ENCODE measurements at places on chromosomes 3 and 15. TPM values are rescaled to one million over a fixed set of nuclear protein-coding genes. Genes with fewer than 3 reads are reported as not detected.

GRCh38 chr15:62749036-62749815 lies 293.3 kb upstream of the TPM1 start:
- no peak for ATAC-seq

DNA sequence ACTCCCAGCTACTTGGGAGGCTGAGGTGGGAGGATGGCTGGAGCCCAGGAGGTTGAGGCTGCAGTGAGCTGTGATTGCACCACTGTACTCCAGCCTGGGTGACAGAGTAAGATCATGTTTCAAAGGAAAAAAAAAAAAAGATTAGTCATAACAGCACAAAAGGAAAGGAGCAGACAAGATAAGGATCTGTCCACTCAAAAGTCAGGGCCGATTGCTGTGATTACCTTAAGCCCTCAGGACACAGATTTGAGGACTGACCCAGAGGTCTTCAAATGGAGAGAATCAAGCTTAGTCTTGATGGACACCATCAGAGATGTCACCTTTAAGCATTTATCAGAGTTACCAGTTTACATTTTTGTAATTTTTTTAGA lies 23.9 kb upstream of the HEG1 start:
- no peak for ATAC-seq

The SERPINI2 gene
- 0.94 TPM for total RNA-seq

DNA sequence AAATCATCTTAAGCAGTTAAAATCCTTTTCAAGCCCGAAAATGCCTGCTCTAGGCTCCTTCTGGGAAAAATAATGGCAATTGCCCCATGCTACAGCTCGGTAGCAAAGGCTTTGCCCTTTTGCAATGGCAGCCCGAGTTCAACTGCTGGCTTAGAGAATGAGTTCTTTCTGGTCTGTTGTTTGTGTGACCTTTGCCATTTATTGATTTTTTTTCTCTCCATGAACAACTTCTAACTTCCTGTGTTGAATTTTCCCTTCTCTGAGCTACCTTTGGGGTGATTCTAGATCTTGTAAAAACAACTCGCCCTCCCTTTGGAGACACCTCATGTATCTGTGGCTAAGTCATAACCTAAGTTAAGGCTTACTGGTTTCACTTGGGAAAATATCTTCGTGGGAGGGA lies 139.3 kb downstream of the PLCH1 start:
- ATAC-seq: no peak

DNA sequence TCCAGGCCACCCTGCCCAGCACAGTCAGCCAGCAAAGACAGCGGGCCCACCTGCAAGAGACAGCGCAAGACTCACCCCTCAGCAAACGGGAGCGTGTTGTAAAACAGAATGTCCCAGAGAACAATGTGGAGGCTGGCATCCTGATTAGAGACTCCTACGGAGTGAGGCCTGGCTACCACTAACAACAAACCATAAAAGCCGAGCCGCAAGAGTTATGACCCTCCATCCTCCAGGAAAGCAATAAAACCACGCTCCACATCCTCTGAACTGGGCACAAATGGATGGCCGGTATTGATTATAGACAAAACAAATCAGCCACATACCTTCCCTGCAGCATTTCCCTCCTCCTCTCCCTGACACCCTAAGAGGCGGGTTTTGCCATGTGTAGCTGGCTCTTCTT lies 75.8 kb upstream of the LIPC start:
- ATAC-seq: no peak

DNA sequence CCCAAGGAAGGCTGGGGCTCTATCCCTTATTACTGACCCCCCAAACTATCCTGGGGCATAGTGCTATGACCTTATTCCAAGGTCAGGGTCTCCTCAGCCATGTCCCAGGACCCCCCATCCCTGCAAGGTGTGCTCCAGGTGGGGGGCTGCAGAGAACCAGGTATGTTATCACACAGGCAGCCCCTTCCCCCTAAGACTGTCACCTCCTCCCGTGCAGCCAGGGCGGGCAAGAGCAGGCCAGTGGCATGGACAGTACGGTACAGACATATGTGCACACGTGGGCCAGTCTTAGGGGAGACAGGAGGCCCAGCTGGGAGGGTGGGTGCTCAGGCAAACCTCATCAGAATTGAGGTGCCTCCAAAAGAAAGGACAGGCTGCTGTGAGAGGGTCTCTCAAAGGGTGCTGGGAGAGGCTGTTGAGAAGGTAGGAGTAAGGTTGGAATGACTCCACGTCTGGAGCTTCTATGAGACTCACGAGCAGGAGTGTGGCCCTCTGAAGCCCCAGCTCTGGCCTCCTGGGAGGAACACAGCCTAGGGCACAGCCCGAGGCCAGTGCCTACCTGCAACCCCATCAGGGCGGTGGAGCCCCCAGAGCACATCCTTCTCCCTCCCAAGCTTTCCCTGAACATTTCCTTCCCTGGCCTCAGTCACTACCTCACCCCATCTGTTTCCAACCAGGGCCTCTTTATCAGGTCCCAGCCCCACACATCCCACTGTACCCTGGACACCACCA lies 1.7 kb upstream of the COL7A1 start:
- ATAC-seq: no peak

- ATAC-seq: no peak
Measured at GRCh38 chr3:196662711-196663571, 23.4 kb downstream of the NRROS start.

DNA sequence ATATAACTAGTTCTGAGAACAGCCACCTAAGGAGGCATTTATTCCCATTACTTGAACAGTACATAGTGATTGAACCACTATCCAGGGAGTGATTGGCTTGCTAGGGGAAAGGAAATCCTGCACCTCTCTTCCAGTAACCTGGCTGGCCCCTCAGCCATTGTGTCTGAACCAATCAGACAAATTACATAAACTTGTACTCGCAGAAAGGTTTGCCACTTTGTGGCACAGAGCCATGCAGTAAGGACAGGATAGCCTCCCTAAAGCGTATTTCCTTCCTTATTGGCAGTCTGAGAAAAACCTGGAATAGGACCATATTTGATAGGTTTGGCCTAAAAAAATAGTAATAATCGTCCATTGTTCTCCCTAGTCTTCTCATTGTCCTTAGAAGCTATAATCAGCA lies 19.0 kb downstream of the CMSS1 start:
- ATAC-seq: no peak

GRCh38 chr15:84987949-84988624 lies 6.4 kb downstream of the PDE8A start:
- ATAC-seq: no peak

The GPR62 gene
- not detected for total RNA-seq

DNA sequence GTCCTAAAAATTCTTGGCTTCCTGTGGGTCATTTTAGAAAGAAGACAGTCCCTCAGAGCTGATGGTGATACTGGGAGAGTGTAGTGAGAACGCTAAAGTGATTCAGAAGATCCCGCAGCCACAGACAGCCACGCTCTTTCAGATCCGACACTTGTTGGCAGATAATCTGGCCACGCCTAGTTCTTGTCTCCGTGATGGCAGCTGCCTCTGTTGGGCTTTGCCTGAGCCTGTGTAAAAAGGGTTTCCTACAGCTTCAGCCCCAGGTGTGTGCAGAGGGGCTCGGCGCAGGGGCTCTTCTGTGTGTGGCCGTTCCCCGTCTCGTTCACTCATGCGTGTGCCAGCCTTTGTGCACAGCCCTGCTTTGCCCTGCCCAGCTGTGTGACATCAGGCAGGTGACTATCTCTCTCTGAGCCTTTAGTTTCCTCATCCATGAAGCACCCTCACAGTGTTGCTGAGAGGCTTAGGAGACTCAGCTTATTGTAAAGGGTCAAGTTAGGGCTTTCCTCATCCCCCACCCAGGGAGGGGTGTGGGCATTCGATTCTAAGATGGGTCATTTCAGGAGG lies 6.3 kb downstream of the IRAK2 start:
- no peak for ATAC-seq

The PP2D1 gene
- not detected for total RNA-seq

GRCh38 chr15:57703387-57703786 lies 3.1 kb upstream of the POLR2M start:
- ATAC-seq: no peak

- ATAC-seq: no peak
Measured at GRCh38 chr3:4759689-4760312, 219.4 kb upstream of the BHLHE40 start.

DNA sequence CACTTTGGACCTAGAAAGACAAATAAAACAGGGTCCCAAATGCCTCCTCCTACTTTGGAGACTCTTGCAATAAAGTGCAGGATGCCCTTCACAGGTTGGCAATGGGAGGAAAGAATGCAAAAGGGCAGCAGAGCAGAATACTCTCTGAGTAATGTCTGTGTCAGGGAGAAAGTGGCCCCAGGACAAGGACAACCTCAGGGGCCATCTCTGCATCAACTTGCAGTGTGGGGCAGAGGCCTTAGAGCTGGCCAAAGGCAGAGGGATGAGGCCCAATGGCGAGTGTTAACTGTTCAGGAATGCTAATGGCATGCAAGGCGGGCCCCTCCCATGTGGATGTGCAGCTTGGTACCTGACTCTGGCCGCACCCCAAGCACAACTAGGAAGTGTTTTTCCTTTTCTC lies 8.4 kb downstream of the UPK1B start:
- no peak for ATAC-seq

GRCh38 chr15:39934397-39935071 lies 619 bp downstream of the EIF2AK4 start:
- ATAC-seq: no peak

The TNNC1 gene
- total RNA-seq: not detected

The ASB14 gene
- total RNA-seq: not detected

The DUOX2 gene
- 0.47 TPM for total RNA-seq

DNA sequence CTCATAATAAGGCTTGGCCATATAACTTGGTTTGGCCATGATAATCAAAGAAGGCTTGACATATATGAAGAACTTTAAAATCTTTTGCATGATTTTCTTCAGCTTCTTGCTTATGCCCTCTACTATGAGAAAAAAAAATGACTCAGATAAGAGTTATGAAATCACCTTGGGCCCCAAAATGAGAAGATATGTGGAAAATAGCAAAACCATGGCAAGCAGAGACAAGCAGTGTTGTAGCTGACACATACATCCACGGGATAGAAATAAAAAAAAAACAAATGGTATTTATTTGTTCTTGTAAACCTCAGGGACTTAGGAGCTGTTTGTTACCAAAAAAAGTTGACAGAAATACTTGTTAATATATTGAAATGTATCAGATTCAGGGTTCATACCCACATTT lies 614.8 kb upstream of the BCHE start:
- no peak for ATAC-seq
